ENCODE measurements at places on chromosomes 7 and 10. TPM values are rescaled to one million over a fixed set of nuclear protein-coding genes. Genes with fewer than 3 reads are reported as not detected.

DNA sequence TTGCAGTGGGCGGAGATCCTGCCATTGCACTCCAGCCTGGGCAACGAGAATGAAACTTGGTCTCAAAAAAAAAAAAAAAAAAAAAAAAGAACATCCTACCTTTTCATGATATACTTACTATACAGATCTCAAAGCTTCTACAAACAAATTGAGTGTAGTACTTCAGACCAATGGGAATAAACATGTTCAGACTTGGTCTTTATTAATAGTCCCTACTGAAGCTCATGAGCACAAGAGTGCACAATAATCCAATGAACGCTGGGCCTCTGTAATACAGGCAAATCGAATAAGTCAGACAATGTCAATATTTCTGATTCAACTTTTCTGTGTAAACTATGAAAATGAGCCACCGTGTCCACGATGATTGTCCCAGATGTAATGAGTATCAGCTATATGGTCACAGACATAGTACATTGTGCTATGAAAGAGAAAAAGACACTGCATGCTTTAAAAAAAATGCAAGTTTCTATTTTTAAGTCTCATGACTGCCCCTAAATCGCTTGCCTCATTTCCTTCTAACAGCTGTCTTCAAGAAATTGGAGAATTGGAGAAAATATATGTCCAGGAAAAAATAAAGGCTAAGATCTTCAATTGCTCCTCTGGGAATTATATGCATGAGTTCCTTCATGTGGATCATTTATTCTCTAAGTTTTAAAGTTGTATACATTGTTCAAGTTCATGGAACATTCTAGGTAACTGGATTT is 64.0 kb upstream of the CTTNBP2 start:
- DNase-seq = no peak

DNA sequence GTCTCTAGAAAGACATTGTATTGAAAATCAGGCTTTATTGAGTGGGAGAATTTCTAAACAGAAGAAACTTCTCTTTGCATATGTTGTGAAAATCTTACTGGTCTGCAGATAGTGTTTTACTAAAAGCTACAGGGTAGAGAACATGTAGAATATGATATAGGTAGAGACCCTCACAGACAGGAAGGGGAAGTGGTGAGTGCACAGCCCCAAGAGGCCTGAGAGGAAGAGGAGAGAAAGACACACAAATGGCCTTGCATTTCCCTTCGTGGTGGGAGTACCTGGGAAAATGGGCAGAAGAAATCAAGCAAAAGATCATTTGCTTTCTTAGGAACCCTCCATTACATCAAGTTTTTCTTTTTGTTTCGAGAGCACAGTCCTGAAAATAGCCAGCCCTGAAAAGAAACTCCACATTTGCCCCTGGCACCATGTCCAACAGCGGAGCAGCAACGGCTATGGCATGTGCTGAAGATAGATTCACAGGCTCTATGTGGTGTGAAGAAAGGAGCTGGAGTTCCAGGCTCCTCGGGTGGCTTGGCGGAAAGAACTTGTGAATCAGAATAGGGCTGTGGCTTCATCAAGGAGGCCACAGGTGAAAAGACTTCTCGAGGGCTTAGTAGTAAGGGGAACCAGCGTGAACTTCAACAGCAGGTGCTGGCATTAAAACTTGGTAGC is 143.5 kb downstream of the CALCR start:
- no peak for DNase-seq

The LRRN3 gene
- total RNA-seq = 0.09 TPM

DNA sequence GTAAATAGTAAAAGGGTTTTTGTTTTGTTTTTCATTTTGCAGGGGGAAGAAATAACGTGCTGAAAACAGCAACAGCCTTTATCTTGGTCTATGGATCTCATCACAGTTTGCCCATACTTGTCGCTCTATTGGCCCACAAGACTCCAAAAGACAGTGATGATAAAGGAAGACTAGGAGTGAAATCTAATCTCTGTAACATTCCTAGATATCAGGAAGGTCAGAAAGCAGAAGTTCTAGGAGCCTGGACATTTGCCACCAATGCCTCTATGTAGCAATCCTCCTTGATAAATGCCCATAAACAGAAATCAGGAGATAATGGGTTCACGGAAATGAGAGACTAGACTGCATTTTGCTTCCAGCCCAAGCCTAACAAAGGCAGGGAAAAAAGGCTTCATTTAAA is 8.9 kb downstream of the CUBN start:
- DNase-seq = no peak

GRCh38 chr10:22570234-22570633 is 144.1 kb downstream of the PIP4K2A start:
- no peak for DNase-seq

DNA sequence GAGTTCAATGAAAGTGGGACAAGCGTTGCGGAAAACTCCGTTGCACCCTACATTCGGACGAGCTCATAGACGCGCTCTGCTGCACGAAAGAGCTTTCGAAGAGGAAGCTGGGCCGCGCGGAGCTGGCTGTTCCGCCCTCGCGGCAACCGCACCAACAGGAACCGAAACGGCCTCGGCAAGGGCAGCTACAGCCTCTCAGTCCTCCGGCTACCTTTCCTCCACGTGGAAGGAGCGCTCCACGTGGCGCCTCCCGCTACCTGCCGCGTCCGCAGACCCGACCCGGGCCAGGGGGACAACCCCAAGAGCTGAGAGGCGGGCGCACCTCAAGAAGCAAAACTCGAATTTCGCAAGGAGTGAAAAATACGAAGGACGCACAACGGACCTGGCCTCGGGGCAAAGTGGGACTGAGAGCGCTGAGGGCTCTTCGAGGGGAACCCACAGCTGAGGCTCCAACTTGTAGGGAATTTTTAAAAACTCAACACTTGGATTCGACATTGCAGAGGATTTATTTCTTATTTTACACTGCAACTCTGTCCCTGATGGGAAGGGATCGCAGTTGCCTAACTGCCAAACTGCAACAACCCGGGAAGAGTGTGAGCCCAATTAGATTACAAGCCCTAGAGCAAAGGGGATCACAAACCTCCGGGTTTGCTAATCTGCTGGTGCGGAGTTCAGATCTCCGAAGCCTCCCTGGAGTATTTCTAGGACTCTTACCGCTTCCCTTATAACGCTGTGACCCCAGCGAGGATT is 1.4 kb downstream of the HPSE2 start:
- peak; percentile 32 for DNase-seq

The SPDYE8 gene
- not detected for total RNA-seq

DNA sequence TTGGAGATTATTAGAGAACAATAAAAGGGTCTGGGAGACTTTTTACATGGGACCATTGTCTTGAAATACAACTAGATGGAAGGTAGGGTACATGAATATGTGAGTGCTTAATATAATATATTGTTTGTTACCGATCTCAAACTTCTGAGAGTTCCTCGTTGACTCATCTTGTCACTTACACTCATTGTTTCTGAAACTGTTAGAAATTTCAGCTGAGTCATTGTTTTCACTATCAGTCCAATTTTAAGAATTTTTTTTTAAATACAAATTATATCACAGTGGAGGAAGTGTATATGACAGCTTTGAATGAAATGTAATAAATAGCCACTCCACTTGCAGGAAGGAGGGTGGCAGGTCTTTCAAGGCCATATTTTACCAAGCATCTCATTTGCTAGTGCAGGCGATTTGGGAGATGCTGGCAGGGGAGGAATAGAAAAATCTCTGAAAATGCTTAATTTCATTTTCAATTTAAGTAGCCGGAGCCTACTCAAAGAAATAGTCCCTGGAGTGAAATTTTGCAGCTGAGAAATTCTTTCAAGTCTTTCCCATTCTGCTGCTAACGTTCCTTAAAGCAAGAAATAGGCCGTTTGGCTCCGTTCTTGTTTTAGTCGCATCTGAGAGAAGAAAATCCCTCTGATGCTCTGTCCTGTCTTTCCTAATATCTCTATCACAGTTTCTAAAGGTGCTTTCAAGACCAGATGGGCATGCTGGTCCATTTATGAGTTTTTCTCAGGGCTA is 1404.2 kb upstream of the CELF2 start:
- DNase-seq = no peak

The ZNF239 gene
- total RNA-seq = 1.5 TPM

The NPC1L1 gene
- not detected for total RNA-seq

The EPO gene
- not detected for total RNA-seq

DNA sequence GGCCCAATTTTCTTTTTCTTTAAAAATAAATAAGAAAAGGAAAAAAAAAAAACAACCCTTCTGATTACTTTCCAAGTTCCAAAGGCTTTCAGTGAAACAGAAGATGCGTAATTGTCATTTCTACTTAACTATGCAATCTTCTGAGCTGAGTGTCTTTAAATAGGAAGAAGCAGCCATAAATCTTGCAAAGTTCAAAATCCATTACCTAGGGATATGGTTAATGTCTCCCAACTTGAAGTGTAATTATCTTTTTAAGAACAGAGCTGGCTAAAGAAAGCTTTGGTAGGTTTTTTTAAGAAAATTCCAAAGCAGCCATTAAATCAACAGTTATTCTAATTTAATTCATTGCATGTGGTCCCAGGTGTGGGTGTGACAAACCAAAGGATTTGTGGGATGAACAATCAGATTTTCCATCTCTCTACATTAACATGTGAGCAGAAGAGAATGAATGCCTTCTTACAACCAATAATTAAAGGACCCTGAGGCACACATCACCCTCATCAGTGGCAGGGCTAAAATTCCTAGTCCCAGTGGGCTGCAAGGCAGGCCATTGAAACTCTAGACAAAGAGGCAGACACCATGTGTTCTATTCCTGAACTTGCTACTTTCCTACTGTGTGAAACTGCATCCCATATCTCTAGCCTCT is 419.2 kb downstream of the REEP3 start:
- no peak for DNase-seq

- no peak for DNase-seq
These were observed 133.2 kb upstream of the FAM171A1 start for GRCh38 chr10:15504101-15504840.

All from left colon (tissue), 2 donors.